Astrocyte (in vitro differentiated cells and primary cell): ENCODE measurements at places on chromosomes 16 and 17.
A peak's percentile ranks its signal among the peaks of the same experiment; 100 is the strongest.

- H3K27me3 ChIP-seq, result no peaks in the 10 kb centered on the region
- H3K36me3 ChIP-seq, result no peaks in the 10 kb centered on the region
- H3K4me1 ChIP-seq, result peaks cover 10% of the 10 kb centered on the region
- H3K4me3 ChIP-seq, result no peak overlapping the region
- peak overlapping the region; percentile 63 for H3K27ac ChIP-seq
Observed at GRCh38 chr17:64747938-64748540, 85.9 kb upstream of the SMURF2 start.

DNA sequence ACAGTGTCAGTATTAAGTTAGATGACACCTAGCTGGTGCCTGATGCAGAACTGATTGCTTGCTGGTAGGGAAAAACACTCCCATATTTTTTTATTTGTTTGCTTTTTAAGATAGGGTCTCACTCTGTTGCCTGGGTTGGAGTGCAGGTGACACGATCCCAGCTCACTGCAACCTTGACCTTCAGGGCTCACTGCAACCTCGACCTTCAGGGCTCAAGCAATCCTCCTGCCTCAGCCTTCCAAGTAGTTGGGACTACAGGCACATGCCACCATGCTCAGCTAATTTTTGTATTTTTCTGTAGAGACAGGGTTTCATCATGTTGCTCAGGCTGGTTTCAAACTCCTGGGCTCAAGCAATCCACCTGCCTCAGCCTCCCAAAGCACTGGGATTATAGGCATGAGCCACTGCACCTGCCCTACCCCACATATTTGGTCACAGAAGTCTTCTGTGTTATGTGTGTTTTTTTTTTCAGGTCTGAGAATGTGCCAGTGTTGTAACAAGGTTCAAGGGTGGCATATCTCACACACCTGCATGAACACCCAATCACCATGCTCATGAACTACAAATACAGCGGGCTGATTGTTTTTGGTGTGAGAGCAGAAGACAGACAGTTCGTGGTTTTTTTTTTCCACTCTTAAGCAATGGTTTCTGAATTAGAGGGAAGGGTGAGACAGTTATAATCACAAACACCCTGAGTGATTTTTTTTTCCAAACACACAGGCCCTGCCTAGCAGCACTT is 22.8 kb downstream of the SPAG9 start:
- H3K27me3 ChIP-seq, result no peaks in the 10 kb centered on the region
- no peak overlapping the region for H3K27ac ChIP-seq
- no peak for DNase-seq
- H3K36me3 ChIP-seq, result no peaks in the 10 kb centered on the region
- no peaks in the 10 kb centered on the region for H3K4me1 ChIP-seq

GRCh38 chr17:75459590-75460267 is 3.3 kb downstream of the TMEM94 start:
- H3K27me3 ChIP-seq, result no peaks in the 10 kb centered on the region
- DNase-seq, result no peak
- H3K4me1 ChIP-seq, result peaks cover 14% of the 10 kb centered on the region
- H3K36me3 ChIP-seq, result no peaks in the 10 kb centered on the region
- H3K27ac ChIP-seq, result no peak overlapping the region

- no peak for DNase-seq
- peaks cover 10% of the 10 kb centered on the region for H3K27me3 ChIP-seq
- H3K4me1 ChIP-seq, result peaks cover 10% of the 10 kb centered on the region
- H3K4me3 ChIP-seq, result no peak overlapping the region
- H3K36me3 ChIP-seq, result no peaks in the 10 kb centered on the region
- no peak overlapping the region for H3K27ac ChIP-seq
Observed at GRCh38 chr17:65227637-65228036, 90.5 kb downstream of the RGS9 start.

- H3K27me3 ChIP-seq, result no peaks in the 10 kb centered on the region
- no peaks in the 10 kb centered on the region for H3K36me3 ChIP-seq
- no peak for DNase-seq
- peaks cover 19% of the 10 kb centered on the region for H3K4me1 ChIP-seq
- no peak overlapping the region for H3K27ac ChIP-seq
- no peak overlapping the region for H3K4me3 ChIP-seq
Observed at GRCh38 chr16:10577305-10578202, 2.8 kb downstream of the EMP2 start.

DNA sequence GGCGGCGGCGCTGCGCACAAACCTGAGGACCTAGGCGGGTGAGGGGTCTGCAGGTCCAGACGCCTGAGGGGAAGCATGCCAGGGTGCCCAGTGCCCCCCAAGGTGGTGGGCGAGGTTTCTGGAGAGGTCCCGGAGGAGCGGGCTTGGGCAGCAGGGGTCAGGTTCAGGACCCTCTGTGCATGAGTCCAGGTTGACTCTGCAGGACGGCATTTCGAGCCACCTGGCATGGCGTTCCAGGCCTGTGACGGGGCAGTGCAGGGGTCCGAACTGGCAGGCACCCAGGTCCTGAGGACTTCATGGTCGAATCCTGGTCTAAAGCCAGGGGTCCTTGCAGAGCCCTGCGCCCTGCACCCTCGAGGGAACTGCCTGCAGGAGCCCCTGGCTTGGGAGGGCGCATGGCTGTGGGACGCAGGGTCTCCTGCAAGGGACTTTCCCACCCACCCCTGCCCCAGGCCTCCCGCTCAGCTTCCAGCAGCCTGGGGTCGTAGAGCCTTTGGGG is 3.5 kb downstream of the SLC16A3 start:
- no peak for DNase-seq
- no peak overlapping the region for H3K27ac ChIP-seq
- H3K27me3 ChIP-seq, result no peaks in the 10 kb centered on the region
- H3K4me1 ChIP-seq, result peaks cover 49% of the 10 kb centered on the region

DNA sequence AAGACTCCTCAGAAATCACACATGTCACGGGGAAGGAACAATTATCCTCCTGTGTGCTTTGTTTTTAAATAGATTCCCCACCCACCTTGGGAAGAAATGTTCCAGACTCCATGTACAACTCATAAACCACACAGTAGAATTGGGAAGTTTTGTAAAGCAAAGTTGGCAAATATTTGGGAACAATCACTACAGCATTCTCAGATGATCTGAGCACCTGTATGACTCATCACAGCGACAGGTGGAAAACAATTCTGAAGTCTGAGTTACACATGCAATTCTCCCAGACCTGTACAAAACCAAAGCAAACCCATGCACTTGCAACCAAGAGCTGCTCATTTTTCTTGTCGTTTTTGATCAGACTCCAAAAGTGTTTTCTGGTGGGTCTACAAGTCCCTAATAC is 14.4 kb upstream of the MYLK3 start:
- no peak overlapping the region for H3K4me3 ChIP-seq
- H3K36me3 ChIP-seq, result no peaks in the 10 kb centered on the region
- no peaks in the 10 kb centered on the region for H3K4me1 ChIP-seq
- no peak for DNase-seq
- H3K27me3 ChIP-seq, result peaks cover 13% of the 10 kb centered on the region

GRCh38 chr17:3796822-3797170 is 4.2 kb downstream of the ITGAE start:
- H3K4me1 ChIP-seq, result peaks cover 64% of the 10 kb centered on the region
- DNase-seq, result no peak
- peak overlapping the region; percentile 24 for H3K27ac ChIP-seq
- no peaks in the 10 kb centered on the region for H3K27me3 ChIP-seq

DNA sequence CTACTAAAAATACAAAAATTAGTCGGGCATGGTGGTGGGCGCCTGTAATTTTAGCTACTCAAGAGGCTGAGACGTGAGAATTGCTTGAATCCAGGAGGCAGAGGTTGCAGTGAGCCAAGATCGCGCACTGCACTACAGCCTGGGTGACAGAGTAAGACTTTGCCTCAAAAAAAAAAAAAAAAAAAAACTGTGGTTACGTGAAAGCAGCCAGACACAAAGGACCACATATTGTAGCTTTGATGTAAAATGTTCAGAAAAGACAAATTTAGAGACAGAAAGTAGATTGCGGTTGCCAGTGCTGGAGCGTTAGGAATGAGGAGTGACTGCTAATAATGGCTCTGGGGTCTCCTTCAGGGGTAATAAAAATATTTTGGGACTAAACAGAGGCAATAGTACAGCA is 4.0 kb upstream of the MEAK7 start:
- H3K36me3 ChIP-seq, result no peaks in the 10 kb centered on the region
- no peak overlapping the region for H3K4me3 ChIP-seq
- peaks cover 34% of the 10 kb centered on the region for H3K4me1 ChIP-seq
- no peak overlapping the region for H3K27ac ChIP-seq

DNA sequence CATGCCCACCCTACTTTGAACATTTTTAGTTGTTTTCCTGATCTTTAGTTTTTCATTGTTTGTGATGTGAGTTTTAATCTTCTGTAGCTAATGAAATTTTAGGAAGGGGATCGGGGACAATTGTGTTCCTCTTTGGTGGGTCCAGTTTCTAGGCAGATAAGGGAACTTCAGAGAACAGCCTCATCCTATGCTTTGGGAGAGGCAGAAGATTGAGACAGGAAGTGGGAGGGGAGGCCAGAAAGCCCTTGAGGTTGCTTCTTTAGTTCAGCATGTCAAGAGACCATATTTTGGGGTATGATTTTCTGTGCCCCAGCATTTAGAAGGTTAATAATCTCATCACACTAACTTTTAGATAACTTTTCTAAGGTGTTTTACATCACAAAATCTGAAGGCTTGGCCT is 191.0 kb downstream of the TANC2 start:
- no peak for DNase-seq
- H3K36me3 ChIP-seq, result no peaks in the 10 kb centered on the region
- H3K4me3 ChIP-seq, result no peak overlapping the region
- no peak overlapping the region for H3K27ac ChIP-seq
- no peaks in the 10 kb centered on the region for H3K27me3 ChIP-seq

DNA sequence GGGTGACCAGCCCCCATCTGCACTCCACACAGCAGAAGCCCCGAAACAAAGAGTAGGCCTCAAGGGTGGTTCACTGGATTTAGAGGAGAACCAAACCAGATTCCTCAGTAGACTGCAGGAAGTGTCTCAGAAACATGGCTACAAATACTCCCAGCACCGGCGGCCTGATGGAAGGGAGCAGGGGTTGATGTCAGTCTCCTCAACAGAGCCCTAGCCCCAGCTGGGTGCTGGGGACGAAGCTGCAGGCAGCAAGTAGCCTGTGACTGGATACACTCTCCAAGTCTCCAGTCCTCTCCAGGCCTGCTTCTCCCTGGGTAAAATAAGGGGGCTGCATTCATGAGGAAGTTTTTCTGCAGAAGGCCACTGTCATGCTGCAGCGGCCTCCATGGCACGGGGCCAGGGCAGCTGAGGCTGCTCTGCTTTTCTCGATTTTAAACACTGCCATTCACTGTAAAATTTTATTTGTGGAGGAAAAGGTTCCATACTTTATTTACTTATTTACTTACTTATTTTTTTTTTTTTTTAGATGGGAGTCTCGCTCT is 36.7 kb upstream of the SREBF1 start:
- H3K4me1 ChIP-seq, result peaks cover 22% of the 10 kb centered on the region
- no peaks in the 10 kb centered on the region for H3K27me3 ChIP-seq
- H3K36me3 ChIP-seq, result peaks cover 4% of the 10 kb centered on the region
- H3K27ac ChIP-seq, result no peak overlapping the region
- DNase-seq, result no peak

DNA sequence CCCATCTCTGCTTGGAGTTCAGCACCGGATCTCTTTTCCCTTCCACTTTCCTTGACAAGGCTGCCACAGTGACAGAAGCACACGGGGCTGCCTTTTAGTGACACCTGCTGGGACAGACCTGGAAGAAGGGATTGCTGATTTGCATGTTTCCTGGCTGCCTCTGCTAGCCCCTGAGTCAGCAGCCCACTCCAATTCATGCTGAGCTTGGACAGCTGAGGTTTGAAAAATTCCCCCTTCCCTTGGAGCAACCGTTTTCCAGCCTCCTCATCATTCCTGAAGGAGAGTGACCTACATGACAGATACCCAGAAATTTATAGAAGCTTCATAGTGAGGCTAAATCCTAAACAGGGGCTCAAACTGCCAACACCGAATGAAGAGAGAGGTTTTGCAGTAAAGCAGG is 18.8 kb upstream of the RBL2 start:
- no peaks in the 10 kb centered on the region for H3K36me3 ChIP-seq
- H3K4me1 ChIP-seq, result no peaks in the 10 kb centered on the region

- no peak overlapping the region for H3K27ac ChIP-seq
- H3K27me3 ChIP-seq, result no peaks in the 10 kb centered on the region
- DNase-seq, result no peak
- no peaks in the 10 kb centered on the region for H3K4me1 ChIP-seq
- no peaks in the 10 kb centered on the region for H3K36me3 ChIP-seq
Observed at GRCh38 chr16:52437277-52437670, 109.7 kb downstream of the TOX3 start.

DNA sequence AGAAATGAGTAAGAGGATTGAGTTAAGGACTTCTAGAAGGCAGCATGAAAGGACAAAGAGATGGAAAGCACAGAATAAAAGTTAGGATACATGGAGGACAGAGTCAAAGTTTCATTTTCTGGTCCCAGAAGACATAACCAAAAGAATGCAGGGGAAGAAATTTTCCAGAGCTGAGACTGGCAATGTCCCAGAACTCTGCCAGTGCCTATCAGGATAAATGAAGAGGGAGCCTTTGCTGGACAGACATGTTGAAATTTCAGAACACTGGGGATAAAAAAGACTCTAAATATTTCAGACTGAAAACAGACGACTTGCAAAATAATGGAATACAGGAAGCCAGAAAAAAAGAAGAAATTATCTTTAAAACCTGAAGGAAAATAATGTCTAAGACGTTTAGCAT is 55.7 kb downstream of the NT5M start:
- DNase-seq, result no peak
- no peak overlapping the region for H3K27ac ChIP-seq
- no peak overlapping the region for H3K4me3 ChIP-seq

DNA sequence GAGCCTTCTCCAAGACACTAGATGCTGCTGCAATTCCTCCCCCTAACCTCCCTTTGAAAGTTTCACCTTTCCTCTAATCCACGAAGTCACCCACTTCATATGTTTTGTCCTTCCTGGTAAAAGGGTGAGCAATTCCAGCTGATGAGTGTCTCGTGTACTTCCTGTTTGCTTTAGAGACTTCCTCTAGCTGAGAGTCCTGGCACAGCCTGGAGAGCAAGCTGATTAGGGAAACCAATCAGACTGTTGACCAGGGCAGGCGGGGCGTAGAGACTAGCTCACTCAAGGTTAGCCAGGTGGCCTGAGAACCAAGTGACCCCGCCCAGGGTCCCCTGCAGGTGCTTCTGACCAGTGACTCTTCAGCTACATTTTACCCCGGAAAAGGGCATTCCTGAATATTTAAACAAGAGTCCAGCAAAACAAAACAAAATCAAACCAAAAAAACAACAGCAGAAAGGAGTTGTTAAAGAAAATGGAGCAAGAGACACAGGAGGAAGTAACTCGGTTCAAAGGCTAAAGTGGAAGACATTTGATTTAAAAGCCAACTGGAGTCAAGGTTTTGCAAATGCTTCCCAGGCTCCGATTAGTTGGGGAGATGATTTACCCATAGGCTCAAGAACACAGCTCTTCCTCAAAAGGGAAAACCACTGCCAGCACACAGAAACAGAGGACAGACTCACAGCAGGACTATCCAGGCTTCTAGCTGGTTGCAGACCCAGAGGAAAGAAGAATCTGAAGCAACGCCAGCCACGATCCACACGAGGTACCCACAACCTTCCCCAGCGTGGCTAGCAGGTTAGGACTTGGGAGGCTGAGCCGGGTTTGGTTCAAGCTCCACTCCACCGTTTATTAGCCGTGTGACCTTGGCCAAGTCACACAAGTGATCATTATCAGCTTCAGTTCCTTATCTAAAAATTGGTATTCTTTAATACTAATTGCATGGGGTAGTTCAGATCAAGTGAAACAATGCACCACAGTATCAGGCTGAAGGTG is 13.4 kb downstream of the HSPB9 start:
- H3K4me3 ChIP-seq, result peak overlapping the region; percentile 26
- H3K36me3 ChIP-seq, result no peaks in the 10 kb centered on the region
- H3K27me3 ChIP-seq, result no peaks in the 10 kb centered on the region
- peak overlapping the region; percentile 14 for H3K27ac ChIP-seq
- peak; percentile 63 for DNase-seq
